NCI-H82 (cell line): ENCODE measurements at places on chromosomes 16 and 17.
A peak's percentile ranks its signal among the peaks of the same experiment; 100 is the strongest.

- peak; percentile 45 for DNase-seq
Observed at GRCh38 chr17:81302861-81303333, 7.8 kb upstream of the SLC38A10 start.

DNA sequence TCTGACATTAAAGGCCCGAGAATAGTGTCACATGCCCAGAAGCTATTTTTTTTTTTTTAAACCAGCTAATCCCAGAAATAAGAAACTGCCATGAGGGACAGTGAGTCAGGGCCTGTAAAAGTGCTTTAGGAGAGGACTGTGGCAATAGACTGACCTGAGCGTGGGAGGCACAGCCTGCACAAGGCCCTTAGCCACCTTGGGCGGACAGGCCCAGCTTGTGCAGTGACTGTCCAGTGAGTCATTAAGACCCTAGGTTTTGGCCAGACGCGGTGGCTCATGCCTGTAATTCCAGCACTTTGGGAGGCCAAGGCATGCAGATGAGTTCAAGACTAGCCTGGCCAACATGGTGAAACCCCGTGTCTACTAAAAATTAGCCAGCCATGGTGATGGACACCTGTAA lies 343.0 kb upstream of the ZFHX3 start:
- DNase-seq: no peak

GRCh38 chr17:64240261-64240740 lies 22.8 kb downstream of the TEX2 start:
- no peak for DNase-seq

- no peak for DNase-seq
Observed at GRCh38 chr16:57386381-57386951, 14.2 kb downstream of the CX3CL1 start.

GRCh38 chr17:43878260-43879175 lies 28.8 kb downstream of the MPP2 start:
- DNase-seq: peak; percentile 89

- peak; percentile 94 for DNase-seq
Observed at GRCh38 chr17:50841949-50842354, 6.6 kb downstream of the WFIKKN2 start.

DNA sequence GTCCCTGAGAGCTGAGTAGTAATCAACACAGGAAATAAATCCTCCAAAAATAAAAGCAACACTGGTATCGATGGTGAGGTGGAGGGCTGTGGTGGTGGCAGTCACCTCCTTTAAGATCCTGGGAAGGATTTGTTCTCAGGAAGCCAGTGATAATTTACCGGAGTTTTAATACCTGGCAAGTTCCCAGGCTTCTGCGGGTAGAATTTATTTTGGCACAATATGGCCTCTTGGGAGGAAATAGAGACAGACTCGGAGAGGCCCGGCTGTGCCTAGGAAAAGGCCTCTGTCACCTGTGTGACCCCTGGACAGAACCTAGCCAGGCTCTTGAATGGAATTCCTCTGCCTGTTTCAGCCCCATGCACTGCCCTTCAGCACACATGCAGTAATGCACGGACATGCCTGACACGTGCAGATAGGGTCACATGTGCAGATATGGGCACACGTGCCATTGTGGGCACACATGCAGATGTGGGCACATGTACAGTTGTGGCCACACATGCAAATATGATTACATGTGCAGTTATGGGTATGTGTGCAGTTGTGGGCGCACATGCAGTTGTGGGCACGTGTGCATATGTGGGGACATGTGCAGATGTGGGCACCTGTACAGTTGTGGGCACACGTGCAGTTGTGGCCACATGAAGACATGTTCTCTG lies 33.5 kb downstream of the MGAT5B start:
- no peak for DNase-seq

- no peak for DNase-seq
Observed at GRCh38 chr17:82231562-82232321, 2.9 kb downstream of the SLC16A3 start.

DNA sequence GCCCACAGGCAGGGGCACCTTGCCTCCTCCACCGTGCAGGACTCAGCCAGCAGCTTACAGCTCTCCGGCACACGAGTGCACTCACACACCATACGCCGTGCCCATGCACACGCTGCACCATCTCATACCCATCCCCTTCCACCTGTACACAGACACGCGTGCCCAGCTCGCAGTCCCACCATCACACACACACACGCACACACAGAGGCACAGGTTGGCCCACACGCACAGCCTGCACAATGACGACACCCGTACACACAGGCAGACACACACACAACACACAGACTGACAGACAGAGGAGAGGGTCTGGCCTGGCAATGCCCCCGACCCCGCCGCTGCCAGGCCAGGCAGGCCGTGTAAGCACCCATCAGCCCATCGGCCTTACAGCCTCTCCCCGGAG lies 12.1 kb downstream of the CASKIN1 start:
- DNase-seq: no peak
